CD4-positive, CD25-positive, alpha-beta regulatory T cell (primary cell): ENCODE measurements at places on chromosomes 5 and 9.

DNA sequence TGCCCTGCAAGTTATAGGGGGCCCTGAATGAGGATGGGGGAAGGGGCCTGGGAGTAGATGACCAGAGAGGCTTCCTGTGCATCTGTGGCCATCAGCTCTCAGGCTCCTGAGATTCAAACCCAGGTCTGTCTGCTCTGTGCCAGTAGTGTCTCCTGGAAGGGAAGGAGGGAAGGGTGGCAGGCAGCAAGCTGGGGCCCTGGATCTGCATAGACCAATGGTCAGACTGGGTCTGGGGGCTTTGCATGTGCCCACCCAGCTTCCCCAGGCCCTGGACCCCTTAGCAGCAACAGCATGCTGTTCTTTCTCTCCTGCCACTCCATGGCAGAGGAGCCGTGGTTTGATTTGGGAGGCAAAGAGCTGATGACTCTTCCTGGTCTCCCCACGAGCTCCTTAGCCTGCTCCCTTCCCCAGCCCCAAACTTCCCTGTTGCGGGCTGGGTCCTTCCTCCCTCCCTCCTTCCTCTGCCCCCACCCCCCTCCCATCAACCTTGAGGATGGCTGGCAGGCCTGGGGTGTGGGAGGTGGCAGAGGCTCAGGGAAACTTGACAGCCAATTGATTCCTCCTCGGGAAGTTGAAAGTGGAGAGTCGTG, 31.6 kb downstream of the DAB2IP start:
- DNase-seq, result no peak

GRCh38 chr5:147072622-147073021, 162.2 kb upstream of the STK32A start:
- DNase-seq, result no peak

- DNase-seq, result no peak
These were observed 37.2 kb downstream of the PLEKHG4B start for GRCh38 chr5:129148-129547.

GRCh38 chr5:122694884-122695283, 80.0 kb upstream of the SNX2 start:
- no peak for DNase-seq

GRCh38 chr9:19471737-19472648, 63.2 kb downstream of the ACER2 start:
- DNase-seq, result peak; percentile 46

GRCh38 chr9:69834591-69835184, 14.1 kb downstream of the CFAP95 start:
- no peak for DNase-seq

- no peak for DNase-seq
These were observed 268.3 kb downstream of the GADD45G start for GRCh38 chr9:89872913-89873707.

- no peak for DNase-seq
These were observed 103.6 kb downstream of the PBX3 start for GRCh38 chr9:125850763-125851162.

DNA sequence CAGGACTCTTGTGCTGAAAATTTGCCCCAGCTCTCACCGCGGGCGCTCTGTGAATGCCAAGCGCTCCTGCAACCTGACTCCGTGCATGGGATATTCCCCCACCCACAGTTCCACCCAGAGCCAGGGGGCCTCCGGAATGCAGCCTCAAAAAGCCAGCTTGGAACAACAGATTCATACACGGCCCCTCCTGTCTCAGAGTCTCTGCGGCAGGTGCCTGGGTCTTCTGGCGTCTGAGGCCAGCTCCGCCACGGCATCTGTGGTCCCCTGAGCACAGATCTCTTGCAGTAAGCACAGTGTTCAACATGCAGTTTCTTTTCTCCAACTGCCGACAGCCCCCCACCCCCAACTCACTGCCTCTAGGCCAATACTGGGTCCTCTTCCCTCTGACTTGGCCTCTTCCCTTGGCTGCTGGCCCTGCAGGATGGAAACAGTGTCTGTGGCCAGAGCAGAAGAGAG, 355.7 kb upstream of the IRX2 start:
- DNase-seq, result no peak

- DNase-seq, result no peak
These were observed 54.6 kb upstream of the CLINT1 start for GRCh38 chr5:157913575-157913974.

DNA sequence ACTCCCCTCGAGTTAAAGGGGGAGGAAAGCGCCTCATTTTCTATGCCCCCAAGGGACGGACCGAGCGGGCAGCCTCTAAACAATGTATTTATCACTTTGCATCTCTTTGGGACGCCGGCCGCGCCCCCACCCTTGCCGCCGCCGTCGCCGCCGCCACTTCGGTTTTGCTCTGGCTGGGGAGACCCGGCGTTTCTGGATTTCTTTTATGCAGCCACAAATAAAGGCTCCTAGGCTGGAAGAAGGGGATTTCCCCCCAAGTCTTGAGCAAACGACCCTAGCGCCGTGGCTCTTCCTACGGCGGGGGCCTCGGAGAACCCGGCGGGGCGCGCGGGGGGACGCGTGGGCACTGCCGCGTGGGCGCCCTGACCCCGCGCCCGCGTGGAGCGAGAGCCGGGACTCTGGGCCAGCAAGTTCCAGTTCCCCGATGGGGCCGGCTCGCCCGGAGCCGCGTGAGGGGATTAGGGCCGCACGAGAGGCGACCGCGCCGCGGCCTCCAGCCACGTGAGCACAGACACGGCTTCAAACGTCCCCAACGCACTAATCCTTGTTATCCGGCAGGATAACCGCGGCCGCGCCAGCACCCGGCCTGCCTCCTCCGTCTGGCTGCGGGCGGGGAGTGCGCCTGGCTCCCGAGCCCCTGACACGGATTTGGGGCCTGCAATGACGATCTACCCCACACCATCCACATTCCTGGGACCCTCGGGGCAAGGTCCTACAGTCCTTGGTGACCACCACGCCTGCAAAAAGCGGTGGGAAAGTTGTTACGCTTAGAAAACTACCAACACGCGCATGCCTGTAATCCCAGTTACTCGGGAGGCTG, 7.9 kb upstream of the NEUROG1 start:
- DNase-seq, result no peak

DNA sequence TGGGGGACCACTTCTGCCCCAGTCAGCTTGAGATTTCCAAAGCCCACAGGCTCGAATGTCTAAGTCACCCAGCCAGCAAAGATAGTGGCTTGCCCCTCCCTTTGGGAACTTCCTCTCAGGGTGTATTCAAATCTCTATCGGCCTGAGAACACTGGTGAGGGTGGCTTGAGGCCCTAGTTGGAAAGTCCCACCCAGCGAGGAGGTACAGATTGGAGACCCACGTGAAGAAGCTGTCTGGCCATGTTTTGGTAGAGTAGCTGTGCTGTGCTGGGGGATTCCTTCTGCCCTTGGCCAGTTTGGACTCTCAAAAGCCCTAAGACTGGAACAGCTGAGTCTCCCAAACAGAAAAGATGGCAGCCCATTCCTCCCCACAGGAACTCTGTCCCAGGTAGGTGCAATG, 172.7 kb upstream of the RIOK2 start:
- no peak for DNase-seq

DNA sequence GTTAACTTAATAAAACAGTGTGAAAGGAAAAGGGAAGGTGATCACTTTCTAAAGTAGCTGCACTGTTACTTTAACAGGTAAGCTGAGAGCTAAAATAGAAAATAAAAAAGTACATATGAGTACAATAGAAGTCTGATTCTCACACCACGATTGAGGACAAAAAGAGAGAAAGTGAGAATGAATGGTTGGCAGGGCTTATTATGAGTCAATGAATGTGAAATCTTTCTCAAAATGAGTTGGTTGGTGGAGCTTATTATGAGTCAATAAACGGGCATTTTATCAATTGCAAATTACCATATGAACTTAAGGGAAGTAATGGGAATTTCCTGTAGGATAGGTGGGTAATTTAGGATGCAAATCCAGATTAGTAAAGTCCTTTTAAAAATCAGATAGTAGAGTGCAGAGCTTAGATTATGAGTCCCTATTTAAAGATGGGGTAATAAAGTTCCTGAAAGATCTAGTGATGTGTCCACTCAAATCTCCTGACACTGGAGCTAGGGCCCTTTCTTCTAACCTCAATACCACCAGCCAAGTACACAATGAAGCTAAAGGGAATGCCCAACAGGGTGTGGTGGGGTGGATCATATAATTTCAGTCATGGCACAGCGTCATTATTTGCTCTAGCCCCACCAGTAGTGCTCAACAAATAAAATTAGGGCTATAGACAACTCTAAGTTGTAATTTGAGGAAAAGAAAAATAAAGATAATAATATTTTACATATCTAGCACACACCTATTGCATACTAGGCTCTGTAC, 21.1 kb upstream of the TLR4 start:
- DNase-seq, result no peak

DNA sequence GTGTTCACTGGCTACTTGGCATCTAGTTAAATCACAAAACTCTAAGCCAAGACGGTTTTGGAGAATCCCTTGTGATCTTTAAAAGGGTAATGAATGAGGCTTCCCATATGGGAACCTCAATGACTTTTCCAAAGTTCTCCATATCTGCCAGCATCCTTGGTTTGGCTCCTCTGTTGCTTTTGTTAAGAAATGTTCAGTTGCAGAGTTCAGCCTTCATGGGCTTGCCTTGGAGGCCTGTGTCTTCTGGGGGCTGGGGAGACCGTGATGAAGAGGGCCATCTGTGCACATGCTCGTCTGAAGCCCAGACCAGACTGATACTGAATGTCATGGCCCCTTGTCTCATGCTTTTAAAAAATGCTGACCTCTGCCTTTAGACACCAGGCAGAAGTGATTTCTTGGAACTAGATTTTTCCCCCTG, 84.3 kb downstream of the RAI14 start:
- DNase-seq, result no peak

GRCh38 chr9:123871781-123872180, 58.1 kb downstream of the DENND1A start:
- no peak for DNase-seq

- no peak for DNase-seq
These were observed 119.9 kb downstream of the KDM4C start for GRCh38 chr9:6877671-6878161.

GRCh38 chr9:130299785-130300615, 34.4 kb downstream of the HMCN2 start:
- no peak for DNase-seq

- no peak for DNase-seq
These were observed at the start of gene GAPT for GRCh38 chr5:58491216-58491892. Gene GAPT (plus strand): TSS chr5:58491435. CDS start chr5:58494537, 3,102 bp downstream.

DNA sequence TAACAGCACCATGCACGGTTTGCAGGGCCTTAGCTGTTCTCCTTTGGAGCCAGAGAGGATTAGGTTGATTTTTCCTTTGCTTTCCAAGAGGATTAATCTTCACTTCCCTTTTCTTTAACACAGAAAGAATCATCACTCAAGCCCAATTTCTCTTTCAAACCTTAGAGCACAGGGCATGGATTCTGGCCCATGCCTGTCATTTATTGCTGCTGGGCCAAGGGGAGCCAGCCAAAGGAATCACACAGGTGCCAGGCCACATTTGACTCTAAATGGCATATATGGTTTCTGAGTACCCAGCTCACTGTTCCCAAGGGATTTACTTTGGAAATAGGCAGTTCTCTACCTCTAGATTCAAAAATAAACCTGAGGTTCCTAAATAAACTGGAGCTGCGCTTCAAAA, 58.3 kb downstream of the FBXL7 start:
- DNase-seq, result no peak

GRCh38 chr9:125829743-125830142, 82.6 kb downstream of the PBX3 start:
- peak; percentile 61 for DNase-seq

DNA sequence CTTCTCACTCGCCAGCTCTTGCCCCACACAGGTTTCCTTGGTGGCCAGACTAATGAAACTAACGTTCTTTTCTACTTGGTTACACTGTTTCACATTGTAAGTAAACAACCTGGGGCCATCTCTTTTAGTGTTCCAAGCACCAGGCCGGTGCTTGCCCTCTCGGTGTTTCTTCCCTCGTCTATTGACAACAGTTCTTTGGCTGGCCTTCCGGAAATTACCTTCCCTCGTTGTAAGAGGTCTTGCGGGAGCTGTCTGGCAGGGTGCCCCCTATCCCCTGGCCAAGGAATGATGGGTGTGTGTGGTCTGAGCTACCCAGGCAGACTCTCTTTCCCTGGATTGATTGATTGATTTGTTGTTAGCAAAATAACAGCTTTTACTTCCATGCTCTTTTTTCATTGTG, 918 bp upstream of the MYMK start:
- no peak for DNase-seq
